ENCODE measurements at places on chromosomes 5 and 9.

DNA sequence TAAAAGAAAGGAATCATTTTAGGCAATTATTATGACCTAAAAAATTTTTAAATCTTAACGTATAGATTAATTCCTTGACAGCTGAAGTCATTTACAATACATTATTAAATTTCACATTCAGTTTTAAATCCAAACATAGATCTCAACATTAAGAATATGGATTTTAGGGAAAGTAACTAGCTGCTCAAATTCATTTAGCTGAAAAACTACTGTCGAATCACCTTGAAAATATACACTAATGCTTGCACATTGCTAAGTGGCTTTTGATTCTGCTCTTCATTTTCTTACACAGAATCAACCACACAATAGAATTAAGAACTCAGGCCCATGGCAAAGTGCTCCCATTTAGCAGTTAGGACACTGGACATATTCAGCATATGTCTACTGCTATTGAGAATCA lies 454.2 kb downstream of the RAB3C start:
- no peak for DNase-seq

DNA sequence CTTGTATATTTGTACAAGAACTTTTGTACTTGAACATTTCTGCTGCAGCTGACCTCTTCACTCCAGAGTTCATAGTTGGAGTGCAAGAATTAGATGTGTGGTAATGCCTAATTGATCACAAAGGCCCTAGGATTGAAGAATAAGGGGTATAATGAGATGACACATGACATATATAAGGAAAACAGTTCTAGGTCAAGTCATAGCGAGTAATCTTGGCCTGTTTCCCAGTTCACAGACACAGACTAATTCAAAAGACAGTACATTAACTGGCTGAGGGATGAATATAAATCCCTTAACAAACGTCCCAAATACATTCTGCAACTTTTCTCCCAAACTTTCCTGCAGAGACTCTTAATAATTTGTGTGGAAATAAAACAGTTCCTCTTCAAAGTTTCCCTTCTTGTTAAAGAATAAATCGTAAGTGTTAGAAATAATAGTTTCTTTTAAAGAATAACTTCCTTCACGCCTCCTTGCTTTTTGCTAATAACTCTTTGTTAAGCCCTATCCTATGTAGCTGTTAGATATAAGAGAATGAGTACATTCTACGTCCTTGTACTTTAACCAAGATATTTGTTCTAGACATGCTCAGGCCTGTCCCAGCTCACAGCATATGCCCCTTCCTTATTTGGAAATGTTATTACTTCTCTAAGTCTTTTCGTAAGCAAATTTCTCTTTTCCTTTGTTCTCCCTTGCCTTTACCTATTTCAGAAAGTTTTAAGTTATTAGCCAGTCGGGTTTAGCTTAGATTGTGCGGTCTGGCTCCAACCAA lies 556.4 kb upstream of the CTNND2 start:
- no peak for DNase-seq

GRCh38 chr9:130421802-130422276 lies 22.9 kb upstream of the ASS1 start:
- no peak for DNase-seq

DNA sequence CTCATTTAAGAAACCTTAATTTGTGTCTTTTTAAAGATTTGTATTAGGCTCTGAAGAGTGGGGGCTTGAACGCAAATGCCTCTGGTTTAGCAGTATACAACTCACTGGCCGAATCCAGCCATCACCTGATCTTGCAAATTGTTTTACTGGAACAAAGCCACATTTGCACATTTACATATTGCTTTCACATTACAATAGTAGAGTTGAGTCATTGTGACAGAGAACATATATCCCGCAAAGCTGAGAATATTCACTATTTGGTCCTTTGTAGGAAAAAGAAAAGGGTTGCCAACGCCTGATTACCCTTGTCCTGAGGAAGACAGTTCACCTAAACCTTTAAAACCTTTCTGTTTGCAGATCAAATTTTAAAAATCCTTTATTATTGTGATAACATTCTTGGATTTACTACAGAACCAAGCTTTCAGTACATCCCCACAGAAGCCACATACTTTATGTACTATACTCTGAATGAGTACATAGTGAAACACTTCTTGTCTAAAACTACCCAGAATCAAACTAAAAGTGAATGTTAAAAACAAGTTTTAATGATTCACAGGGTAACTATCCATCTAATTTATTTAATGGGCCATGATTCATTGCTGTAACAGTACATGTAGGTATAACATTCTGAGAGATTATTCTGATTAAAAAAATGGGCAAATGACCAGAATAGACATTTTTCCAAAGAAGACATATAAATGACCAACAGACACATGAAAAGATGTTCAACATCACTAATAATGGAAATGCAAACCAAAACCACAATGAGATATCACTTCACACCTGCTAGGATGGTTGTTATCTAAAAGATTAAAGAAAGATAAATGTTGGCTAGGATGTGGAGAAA lies 161.0 kb downstream of the SLC25A46 start:
- DNase-seq, result no peak

DNA sequence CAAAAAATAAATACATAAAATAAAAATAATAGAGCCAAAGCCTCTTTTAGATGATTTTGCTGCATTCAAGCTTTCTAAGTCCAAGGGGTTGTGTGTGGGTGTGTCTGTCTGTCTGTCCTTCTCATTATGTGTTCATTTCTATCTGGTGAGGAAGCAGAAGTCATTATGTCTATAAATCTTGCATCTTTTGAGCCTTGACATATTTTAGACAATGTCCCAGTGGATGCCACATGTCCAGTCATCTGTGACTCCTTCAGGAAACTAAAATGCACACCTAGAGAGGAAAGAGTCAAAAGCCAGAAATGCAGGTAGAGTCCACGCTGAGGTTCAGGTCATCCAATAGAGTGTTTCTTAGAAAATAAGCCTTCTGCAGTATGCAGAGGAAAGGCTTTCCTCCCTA lies 80.9 kb downstream of the GALNT10 start:
- no peak for DNase-seq

GRCh38 chr9:89622933-89623861 lies 18.4 kb downstream of the GADD45G start:
- no peak for DNase-seq

DNA sequence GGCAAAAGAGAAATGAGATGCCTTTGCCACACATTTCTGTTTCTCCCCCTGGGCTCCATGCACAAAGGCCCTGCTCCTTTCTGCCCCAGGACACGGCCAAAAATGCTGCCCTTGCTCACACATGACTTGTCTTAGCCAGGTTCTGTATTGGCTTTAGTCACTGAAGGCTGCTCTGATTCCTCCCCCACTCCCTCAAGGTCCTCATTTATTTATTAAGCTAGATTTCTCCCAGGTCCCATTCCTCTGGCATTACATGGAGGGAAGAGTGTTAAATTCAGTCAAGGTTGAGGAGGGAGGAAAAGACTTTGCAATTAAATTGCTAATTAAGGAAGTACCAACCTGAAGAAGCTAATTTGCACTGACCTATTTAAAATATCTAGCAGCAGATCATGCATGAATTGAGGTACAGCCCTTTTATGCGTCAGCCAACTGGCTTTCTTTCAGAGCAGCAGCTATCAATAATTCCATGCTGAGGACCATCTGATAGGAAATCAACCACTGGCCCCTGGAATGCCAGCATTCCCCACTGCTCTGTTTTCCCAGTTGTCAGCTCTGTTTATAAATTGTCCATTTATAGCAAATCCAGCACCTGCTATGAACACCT lies 81.2 kb upstream of the MAP3K1 start:
- DNase-seq, result no peak

- DNase-seq, result no peak
These were observed 66.3 kb downstream of the FBXL7 start for GRCh38 chr5:15566306-15566705.

DNA sequence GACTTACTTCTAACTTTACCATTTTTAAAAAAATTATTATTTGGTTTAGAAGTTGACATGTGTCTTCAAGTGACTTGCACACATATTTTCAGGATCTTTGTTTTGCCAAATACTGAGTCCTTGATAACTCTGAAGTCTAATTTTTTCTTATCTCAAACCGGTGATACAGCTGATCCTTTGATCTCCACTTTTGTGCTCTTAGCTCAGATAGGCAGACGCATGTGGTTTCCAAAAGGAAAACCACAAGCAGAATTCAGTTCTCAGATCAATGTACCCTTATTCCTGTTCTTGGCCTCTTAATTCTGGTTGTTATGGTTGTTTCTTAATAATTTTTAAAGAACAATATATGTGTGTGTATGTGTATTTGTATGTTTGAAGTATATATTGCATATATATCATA lies 238.3 kb upstream of the EDIL3 start:
- no peak for DNase-seq

DNA sequence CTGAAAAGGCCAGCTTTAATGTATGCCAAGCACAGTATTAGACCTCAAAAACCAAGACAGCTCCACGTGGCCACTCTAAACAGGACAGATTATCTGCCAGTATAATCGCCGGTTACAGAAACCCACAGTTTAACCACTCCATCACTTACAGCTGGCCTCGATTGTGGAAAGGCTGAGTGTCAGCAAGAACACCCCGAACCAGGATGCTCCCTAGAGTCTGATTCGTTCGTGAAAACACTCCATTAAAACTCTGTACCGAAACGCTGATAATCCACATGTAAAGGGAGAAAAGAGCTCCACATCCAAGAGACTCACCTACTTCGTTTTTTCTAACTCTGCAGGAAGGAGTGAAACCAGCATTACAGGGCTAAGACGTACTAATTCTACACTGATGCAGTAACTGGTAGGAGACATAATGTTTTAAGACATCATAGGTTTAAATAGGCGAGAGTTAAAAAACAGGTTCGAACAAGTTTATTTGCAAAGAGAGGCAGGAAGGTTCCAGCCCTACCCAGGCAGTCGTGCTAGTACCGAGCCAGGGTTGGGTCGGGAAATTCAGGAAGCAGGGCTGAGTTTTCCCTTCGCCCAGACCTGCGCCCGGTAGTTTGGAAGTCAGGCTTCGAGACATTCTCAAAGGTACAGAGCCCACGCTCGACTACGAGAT lies 949 bp downstream of the SERINC5 start:
- DNase-seq, result no peak

DNA sequence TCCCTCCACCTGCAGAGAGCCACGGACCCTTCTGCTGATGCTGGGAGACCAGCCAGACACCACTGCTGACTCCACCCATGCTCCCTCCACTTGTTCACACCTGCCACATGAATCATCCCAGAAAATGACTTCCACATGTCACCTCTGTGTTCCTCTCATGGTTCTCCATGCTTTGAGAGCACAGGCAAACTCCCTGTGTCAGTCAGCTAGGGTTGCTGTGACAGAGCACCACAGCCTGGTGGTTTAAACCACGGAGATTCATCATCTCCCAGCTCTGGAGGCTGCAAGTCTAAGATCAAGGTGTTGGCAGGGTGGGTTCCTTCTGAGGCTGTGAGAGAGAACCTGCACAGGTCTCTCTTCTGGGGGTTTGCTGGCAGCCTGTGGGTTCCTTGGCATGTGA lies 381.4 kb downstream of the GADD45G start:
- DNase-seq, result no peak

DNA sequence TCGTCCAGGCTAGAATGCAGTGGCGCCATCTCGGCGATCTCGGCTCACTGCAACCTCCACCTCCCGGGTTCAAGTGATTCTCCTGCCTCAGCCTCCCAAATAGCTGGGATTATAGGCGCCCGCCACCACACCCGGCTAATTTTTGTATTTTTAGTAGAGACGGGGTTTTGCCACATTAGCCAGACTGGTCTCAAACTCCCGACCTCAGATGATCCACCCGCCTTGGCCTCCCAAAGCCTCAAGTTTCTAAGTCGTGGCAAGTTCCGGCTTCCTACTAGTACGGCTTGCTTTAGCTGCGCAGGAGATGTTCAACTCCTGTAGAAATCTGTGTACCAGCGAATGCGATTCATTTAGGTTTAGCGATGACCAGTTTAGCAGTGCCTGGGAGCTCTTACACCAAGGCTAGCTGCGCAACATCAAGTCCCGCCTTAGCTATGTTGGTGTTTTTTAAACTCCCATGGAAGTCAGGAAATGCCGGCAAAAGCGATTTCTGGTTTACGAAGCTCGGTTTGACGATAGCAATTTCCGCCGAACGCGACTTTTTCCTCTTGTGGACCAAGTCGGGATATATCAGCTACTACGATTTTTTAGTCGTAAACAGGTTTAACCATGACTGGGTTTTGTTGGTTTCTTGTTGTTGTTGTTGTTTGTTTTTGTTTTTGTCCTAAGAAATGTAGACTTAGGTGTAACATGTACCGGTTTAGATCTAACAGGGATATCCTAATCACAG lies 46.4 kb downstream of the ANXA2R start:
- DNase-seq, result no peak

- no peak for DNase-seq
These were observed 4.7 kb downstream of the ABCA1 start for GRCh38 chr9:104923289-104923688.

DNA sequence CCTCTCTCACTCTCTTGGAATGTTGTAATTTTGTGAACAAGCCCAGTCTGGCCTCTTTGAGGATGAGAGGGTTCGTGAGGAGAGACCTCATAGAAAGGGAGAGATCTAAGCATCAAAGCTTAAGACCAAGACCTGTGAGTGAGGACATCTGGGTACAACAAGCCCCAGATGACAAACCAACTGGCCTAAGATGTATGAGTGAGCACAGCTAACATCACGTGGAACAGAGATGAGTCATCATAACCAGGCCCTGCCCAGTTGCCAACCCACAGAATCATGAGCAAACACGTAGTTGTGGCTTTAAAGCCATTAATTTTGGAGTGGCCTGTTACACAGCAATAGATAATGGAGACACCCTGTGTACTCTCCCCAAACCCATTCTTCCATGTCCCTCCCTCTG lies 439.1 kb upstream of the KIF2A start:
- no peak for DNase-seq

DNA sequence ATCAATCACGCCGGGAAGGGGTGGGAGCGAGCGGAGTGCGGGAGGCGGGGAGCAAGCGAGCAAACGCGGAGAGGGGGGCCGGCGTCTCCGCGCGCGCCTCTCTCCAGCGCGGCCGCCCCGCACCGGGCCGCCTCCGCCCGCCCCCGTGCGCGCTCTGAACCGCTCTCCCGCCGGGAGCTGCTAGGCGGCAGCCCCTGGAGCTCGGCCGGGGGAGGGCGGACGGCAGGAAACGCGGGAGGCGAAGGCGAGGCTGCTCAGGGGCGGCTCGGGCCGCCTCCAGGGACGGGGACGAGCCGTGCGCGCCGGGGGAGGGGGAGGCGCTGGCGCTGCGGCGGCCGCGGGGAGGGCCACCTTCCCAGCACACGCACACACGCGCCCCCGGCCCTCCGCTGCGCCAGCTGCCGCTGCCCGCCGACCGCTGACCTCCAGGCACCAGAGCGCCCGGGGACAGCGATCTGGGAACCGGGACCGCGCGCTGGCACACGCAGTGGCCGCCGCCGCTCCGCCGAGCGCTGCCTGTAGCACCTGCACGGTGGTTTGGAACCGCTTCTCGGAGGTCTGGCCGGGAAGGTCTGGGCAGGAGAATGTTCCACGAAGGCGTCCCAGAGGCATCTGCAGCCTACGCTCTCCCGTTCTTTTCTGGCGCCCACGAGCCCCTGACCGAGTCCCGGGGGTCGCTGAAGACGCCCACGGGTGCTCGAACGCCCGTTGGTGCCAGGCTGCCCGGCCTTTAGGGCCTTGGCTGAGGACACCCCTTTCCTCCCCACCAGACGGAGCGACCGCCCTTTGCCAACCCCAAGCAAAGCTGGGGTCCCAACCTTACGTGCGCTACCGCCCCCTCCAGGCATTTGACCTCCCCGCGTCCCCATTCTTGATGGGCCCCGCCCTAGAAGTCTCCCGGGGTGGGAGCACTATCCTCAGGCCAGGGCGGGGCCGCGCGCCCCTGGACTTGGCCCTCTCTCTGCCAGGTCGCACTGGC lies at the start of gene GABBR2:
GABBR2 (minus strand) TSS at position 3 of the 979 bp plus-strand sequence. CDS start 198 bp downstream, outside the sequence.
- DNase-seq, result no peak

GRCh38 chr9:76521906-76522305 lies 62.9 kb downstream of the GCNT1 start:
- no peak for DNase-seq

Data from NCI-H187 treated with DMSO at 0.1 percent for 48 hours (cell line).